ENCODE measurements at places on chromosomes 13 and 19.

DNA sequence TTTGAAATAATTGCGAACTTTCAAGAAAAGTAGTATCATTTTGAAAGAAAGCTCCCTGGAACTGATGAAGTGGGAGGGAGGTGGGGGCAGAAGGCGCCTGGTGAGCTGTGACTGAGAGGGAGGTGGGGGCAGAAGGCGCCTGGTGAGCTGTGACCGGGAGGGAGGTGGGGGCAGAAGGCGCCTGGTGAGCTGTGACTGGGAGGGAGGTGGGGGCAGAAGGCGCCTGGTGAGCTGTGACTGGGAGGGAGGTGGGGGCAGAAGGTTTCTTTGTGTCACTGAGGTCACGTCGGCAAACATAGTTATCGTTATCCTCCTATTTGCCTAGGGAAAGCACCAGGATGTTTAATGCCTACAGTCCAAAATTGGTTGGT lies 24.2 kb downstream of the C2CD4C start:
- DNase-seq, result no peak

- peak; percentile 74 for DNase-seq
Measured at GRCh38 chr13:51453207-51453958, 547 bp upstream of the INTS6 start.

DNA sequence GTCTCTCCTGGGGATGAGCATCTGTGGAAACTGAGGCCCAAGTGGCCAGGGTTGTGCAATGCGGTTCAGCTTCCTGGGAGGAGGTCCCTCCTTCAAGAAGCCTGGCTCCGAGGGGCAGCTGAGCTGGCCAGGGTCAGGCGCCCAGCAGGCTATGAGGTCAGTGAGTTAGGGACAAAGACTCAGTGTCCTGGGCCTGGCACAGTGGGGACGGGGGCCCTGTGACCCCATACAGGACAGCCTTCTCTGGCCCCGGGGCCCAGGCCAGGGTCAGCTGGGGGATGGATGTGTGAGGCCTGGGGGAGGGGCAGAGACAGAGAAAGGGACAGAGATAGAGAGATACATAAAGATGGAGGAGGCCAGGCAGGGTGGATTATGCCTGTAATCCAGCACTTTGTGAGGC lies 3.0 kb upstream of the IL12RB1 start:
- DNase-seq, result no peak

GRCh38 chr13:99316657-99317256 lies 9.6 kb upstream of the GPR183 start:
- DNase-seq, result no peak

- DNase-seq, result peak; percentile 53
Measured at GRCh38 chr13:93926425-93926824, 553.1 kb downstream of the DCT start.

GRCh38 chr13:39461685-39462266 lies 141.2 kb downstream of the LHFPL6 start:
- DNase-seq, result peak; percentile 25

- no peak for DNase-seq
Measured at GRCh38 chr19:4578552-4579248, 19.2 kb upstream of the SEMA6B start.

DNA sequence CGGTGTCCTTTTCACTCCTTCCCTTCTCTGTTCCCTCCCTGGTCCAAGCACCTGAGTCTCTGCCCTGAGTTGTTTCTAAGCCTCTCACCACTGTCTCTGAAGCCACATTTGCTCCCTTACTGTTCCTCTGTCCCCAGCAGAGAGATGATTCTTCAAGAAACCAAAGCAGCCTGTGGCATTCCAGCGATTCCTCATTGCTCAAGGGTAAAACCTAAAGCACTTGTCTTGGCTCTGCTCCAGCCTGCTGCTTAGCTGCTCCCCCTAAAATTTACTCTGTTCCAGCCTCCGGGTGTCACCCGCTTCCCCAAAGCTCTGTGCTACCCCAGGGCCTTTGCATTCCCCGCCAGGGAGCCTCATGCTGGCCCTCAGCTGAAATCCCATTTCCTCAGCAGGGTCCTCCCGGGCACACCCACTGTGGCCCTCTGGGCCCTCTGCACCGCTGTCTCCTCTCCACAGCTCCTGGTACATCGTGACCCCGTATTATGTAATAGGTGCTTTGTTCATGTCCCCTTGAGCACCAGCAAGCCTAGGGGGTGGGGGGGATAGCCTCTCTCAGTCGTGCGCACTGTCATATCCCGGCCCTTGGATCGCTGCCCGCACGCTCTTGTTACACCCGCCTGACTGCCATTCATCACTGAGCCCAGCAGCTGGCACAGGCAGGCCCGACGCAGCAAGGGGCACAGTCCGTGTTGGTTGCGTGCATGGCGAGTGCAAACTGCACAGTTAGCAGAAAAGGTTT lies 15.8 kb downstream of the TECR start:
- no peak for DNase-seq

DNA sequence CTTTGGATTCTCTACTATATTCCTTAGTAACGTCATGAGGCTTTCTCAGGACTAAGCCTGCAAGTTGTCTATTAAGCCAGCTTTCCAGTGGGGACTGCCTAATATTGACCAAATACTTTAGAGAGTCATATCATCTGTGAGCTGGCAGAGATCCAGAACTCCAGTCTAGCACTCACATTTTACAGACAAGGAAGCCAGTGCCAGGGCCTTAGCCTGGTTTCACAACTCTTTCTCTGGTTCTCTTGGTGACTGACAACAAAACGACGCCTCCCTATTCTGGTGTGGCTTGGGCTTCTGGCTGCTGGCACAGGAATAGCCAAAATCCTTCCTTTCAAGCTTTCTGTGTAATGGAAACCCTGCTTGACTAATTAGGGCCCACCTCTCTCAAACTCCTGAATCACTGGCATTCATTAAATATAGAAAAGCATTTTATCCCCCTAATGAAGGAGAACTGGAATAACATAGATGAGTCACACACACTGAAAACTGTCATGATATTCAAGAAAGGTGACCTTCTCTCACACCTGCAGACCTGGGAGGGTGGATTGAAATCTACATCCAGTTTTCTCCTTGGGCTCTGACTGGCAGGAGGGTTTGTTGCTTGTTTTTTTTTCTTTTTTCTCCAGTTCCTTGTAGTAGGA lies 75.2 kb upstream of the UBL3 start:
- peak; percentile 84 for DNase-seq

GRCh38 chr19:35447606-35448469 lies at the start of gene FFAR2:
Gene FFAR2 (plus strand): TSS chr19:35448257. CDS start chr19:35449715, 1,458 bp downstream.
- no peak for DNase-seq

DNA sequence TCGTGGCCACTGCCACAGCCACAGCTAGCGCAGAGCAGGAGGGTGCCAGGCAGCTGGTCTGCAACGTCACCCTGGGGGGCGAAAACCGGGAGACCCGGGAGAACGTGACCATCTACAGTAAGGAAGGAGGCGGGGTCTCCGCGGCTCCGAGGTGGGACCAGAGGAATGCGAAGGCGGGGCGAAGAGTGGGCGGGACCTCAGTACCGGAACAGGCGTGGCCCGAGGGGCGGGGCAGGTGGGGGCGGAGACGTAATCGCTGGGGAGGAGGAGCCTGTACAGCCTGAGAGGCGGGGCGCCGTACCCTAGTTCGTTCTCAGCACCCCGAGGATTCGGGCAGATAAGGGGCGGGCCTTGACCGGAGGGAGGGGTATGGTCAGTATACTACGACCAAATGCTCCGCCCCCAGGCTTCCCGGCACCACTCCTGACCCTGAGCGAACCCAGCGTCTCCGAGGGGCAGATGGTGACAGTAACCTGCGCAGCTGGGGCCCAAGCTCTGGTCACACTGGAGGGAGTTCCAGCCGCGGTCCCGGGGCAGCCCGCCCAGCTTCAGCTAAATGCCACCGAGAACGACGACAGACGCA lies 2.5 kb downstream of the ICAM5 start:
- DNase-seq, result peak; percentile 76

DNA sequence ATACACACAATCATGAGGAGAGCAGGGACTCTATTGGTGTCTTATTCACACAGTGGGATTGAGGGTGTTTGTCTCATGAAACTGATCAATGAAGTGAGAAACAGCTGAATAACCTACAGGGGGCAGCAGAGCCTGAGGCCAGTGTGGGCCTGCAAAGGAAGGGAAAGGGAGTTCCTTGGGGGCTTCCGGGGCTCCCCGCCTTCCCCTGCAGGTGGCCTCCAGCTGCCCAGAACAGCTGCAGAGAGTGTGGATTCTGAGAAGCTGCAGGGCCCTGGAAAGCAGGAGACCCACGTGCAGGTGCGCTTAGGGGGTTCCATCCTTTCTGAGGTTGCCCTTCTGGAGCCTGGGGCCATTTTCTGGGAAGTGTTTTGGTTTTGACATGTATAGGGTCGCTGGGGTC lies 20.1 kb downstream of the ZNF763 start:
- DNase-seq, result no peak

DNA sequence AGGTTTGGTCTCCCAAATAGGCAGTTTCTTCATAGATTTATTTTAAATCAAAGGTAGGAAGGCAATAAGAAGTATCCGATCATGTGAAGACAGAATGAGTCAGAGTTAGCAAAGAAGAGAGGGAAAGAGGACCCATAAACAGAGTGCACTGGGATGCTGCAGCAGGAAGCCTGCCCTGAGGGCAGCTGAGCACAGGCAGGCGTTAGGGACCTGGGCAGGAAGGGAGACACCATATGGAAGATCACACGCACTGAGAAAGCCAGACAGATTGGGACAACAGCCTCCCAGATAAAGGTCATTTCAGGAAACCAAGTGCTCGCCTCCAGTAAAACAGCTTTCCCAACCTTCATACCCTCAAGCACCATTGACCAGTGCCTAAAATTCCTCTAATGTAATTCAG lies 598.0 kb downstream of the EFNB2 start:
- DNase-seq, result no peak

DNA sequence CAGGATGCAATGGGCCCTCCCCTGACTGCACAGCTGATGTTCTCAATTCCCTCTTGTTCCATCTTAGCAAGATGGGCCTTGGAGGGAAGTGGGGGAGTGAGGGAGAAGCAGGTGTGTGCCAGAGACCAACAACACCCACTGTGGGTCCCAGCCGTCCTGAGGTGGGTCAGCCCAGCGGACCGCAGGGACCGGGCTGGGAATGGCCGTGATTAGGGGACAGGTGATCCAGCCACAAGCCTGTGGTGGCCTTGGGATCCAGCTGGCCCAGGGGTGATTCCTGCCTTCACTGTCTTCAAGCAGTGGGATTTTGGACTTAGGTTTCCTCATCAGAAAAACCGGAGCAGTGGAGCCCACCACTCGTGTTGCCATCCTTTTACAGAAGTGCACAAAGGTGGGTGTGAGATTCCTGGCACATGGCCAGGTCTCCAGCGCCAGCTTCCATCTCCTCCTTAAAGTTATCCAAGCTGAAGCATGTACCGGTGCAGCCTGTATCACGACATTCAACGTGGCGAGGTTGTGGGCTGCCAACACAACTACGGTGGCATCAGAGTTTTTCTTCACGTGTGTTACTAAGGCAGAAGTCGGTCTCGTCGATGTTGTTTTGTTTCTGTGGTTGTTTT lies 9.0 kb upstream of the ATP11A start:
- no peak for DNase-seq

DNA sequence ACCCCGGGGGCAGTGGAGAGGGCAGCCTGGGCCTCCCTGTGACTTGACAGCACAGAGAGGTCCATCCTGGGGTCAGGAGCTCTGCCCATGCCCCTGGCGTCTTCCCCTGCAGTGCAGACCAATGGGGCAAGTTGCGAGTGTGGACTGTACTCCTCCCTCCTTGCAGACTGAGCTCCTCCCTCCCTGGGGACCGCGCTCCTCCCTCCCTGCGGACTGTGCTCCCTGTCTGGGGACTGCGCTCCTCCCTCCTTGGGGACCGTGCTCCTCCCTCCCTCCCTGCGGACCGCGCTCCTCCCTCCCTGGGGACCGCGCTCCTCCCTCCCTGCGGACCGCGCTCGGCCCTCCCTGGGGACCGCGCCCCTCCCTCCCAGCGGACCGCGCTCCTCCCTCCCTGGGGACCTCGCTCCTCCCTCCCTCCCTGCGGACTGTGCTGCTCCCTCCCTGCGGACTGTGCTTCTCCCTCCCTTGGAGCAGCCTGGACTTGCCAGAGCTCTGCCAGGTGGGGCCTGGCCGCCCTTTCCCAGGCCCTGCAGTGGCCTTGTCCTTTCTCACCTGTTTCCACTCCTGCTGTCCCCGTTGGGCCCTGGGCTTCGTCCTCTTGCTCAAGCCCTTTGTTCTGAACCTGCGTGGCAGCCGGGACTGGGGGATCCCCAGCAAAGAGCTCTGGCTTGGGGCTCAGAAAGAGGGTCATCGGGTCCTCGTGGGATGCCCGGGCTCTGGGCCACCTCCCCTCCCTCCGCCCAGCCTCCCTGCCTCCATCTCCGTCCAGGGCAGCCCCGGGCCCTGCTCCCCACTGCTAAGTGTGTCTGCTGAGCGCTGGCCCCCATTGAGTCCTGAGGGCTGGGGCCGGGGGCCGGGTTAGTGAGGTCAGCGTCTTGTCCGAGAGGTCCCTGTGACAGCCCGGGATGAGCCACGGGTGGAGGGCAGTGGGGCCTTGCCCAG lies 6.8 kb downstream of the GAMT start:
- DNase-seq, result no peak

DNA sequence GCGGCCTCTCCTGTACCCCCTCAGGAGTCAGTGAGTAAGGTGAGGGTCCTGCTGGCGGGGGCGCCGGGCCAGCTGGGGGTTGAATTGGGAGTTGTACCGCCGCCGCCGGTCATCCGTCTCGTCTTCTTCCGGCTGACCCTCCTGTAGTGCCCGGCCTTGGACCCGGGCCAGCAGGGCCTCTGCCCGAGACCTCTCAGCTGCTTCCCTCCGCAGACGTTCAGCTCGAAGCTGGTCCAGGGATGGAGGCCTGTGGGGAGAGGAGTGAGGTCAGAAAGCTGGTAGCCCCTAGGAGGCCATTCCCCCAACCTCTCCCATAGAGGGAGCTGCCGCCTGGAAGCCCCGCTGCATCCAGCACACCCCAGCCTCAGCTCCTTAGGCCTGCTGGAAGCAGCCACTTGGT lies 3.8 kb downstream of the LENG1 start:
- no peak for DNase-seq

GRCh38 chr13:27012482-27013197 lies 159.0 kb downstream of the USP12 start:
- peak; percentile 87 for DNase-seq

All from fibroblast of skin of right quadriceps (primary cell).